ENCODE measurements at places on chromosomes 11 and 22.
A peak's percentile ranks its signal among the peaks of the same experiment; 100 is the strongest.

DNA sequence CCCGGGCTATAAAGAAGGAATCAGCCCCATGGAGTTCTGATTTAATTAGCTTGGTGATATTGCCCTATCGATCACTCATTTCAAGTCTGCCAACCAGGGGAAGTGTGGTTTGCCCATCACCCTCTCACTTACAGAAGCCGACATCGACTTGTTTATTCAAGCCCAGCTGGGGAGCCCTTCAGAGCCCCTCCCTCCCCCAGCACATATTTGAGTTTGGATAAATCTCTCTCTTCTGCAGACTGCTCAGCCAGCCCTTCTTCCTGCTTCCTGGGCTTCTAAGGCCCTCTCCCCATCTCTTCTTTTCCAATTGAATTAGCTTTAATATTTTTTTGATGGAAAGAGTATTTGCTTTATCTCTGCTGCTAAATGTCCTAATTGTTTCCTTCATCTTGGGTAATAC is 299.0 kb downstream of the MIAT start:
- DNase-seq = no peak

GRCh38 chr11:65500387-65501185 is 1.7 kb downstream of the MALAT1 start:
- DNase-seq = no peak

DNA sequence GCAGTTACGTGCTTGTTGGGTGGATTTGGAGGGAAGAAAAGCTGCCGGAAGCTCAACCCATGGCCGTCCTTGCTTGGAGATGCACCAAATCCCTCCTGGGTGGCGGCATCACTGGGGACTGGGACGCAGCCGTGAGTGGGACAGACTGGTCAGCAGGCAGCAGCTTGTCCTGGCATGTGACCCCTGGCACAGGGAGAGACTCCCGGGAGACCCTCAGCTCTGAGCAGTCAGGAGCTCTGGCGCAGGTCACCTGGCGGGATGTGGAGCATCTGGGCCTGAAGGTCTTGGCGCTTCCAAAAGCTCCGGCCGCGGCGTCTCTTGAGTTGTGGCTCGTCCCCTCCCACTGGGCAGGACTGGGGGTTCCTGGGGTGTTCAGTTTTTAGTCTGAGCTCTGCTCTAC is 26.3 kb downstream of the PTDSS2 start:
- DNase-seq = no peak

GRCh38 chr11:102762361-102762767 is 18.1 kb downstream of the MMP10 start:
- DNase-seq = no peak

- no peak for DNase-seq
Measured at GRCh38 chr11:83785942-83786341, 499.8 kb upstream of the CCDC90B start.

- no peak for DNase-seq
Measured at GRCh38 chr11:13782390-13783075, 114.1 kb downstream of the FAR1 start.

GRCh38 chr11:16759857-16760508 is 21.5 kb downstream of the C11orf58 start:
- DNase-seq = no peak

GRCh38 chr11:132028380-132029240 is 658.2 kb downstream of the NTM start:
- peak; percentile 39 for DNase-seq

- no peak for DNase-seq
Measured at GRCh38 chr11:1354125-1354938, 35.4 kb upstream of the BRSK2 start.

DNA sequence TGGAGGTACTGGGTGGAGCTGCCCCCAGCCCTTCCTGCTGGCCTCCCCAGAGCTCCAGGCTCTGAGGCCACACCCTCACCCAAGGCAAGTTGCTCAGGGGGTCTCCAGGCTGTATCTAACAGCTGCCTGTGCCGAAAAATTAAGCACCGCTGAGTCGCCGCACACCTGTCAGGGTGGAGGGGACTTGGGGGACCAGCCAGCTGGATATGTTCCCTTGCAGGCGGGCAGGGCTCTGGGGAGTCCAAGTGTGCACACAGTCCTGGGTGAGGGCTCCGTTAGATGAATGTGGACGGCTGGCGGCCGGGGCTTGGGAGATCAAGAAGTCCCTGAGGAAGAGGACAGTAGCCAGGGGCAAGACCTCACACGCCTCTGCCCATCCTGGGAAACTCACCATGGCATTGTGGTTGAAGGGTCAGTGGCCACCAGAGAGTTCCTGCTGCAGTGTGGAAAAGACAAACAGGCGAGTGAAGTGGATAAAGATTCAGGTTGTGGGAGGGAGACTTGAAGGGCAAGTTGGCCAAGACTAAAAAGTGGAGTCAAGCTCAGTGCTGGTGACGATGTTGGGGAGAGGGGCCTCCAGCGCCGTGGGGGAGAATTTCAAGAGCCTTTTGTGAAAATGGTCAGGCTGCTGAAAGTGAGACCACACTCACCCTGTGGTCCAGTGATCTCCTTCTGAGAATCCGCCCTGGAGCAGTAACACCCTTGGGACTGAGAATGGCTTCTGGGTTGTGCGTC is 69.6 kb downstream of the CDKN1C start:
- no peak for DNase-seq

DNA sequence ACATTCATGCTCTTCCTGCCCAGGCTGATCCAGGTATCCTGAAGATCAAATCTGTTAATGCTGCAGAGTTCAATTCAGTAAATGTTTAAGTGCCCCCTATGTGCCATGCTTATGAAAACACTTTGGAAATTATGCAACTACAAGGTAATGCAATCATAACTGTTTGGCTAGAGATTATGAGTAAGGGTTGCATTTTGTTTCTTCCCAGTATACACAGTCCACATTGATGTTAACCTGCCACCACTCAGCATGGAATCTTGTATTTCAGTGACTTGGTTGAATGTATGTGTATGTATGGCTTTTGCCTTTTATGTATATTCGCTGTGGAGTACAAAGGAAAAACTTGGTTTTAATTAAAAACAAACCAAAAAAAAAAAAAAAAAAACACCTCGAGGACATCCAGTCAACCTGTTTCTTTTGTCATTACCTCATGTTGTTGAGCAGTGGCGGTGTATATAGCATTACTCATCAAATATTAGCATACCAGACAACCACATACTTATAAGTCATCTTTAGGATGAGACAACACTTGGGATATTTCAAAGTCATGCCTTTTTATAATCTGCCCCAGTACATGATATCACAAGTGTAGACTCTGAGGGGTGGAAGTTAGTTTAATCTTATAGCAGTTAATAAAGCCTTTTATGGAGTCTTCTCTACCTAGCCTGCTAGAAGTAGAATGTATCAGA is 86.1 kb upstream of the HORMAD2 start:
- no peak for DNase-seq

GRCh38 chr11:103659206-103659618 is 377.2 kb upstream of the DDI1 start:
- DNase-seq = no peak

GRCh38 chr11:71086687-71087258 is 165.6 kb downstream of the SHANK2 start:
- DNase-seq = no peak

DNA sequence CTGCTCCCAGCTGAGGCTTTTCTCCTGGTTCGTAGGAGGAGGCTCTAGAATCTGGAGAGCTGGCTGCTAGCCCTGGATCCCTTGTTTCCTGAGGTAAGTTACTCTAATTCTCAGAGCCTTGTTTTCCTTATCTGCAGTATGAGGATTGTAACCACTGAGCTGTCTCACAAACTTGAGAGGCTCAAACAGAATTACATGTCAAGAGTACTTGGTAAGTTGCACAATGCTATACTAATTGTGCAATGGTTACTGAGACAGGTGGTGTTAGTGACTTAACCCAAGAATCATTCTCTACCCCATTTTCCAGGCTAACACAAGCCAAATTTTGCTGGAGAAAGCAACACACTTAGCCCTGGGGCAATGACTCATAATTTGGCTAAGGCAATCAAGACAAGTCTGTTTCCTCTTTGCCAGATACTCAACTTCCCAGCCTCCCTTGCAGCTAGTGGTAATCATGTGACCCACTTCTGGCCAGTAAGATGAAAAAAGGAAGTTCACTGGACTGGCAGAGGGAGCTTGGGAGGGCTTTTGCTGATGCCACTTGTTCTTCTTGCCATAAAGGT is 348.0 kb downstream of the TENM4 start:
- no peak for DNase-seq

DNA sequence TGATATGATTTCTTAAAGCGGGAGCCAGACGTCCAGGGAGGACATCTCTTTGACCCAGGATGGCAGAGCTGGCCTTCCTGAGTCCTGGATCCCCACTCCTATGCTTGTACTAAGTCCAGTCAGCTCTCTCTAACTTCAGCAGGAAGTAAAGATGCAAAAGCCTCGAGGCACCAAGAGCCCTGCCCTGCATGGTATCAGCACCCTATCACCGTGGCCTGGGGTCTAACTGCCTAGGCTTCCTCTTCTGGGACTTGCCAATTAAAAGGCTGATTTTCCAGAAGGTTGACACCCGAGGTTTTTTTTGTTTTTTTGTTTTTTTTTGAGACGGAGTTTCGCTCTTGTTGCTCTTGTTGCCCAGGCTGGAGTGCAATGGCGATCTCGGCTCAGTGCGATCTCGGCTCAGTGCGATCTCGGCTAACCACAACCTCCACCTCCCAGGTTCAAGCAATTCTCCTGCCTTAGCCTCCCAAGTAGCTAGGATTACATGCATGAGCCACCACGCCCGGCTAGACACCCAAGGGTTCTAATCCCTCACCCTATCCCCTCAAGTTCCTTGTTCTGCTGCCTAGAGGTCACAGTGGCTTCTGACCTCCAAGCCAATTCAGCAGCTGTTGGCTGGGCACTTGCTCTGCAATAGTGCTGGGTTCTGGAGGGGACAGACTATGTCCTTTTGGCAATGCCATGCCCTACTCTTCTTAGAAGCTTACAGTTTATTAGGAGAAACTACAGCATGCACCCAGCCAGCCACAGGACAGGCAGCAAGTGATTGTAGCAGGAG is 50.6 kb upstream of the FTH1 start:
- DNase-seq = no peak

DNA sequence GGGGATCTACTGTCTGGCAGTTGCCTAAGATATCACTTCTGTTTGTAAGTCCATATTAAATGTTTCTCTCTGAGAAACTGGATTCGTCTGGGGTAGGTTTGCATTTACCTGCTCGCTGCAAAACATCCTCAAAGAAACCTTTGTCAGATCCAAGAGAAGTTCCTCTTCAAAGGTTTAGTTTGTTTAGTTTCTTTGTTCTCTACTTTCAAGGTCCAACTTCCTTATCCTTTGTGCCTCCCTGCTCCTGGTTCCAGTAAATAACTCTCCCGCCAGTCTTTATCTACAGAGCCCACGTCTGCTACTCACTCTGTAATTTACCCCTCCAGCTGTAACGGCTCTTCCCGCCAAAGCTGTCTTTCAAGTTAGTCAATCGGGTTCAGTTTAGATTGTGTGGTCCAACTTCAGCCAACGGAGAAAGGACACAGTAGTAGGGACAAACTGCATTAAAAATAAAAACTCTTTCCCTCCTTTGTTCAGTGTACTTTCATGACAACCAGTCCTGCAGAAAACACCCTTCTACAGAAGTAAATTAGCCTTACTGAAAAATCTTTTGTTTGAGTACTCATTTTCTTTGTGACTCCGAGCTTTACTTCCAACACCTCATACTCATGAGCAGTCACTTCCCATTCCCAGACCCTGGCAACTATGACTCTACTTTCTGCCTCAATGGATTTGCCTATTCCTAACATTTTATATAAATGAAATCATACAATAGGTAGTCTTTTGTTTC is 41.0 kb downstream of the TMPRSS5 start:
- no peak for DNase-seq

- DNase-seq = no peak
Measured at GRCh38 chr11:3831378-3832239, 9.2 kb downstream of the RHOG start.

GRCh38 chr11:130813196-130813595 is 103.1 kb downstream of the SNX19 start:
- DNase-seq = no peak

DNA sequence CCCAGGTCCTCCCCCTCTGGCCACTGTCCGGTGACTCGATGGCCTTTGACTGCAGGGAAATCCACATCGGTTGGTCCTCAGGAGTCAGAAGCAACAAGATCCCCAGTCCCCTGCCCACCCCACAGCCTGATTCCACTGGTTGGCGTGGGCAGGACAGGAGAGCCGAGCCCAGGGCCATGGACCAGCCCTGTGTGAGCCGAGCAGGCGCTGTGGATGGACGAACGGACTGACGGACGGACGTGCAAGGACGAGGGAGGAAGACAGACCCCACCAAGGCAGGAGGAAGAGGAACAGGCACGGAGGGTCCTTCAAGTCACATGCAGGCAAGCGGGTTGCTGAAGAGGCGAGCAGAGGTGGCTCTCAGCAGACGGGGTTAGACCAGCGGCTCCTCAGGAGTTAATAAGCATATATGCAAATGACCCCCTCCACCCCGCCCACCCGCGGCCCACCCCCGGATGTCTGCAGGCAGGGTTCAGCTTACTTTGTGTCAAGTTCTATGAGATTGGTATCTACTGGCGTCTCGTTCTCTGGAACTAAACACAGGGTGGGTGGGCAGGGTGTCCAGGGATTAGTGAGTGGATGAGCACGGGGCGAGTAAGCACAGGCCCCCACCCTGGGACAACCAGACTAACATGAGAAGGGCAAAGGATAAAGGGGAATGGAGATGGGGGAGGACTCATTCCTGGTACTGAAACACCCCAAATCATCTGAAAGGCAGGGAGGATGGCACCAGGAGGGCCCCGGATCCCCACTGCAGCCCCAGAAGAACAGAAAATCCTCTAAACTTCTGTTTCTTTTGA is 26.8 kb downstream of the TPBGL start:
- DNase-seq = no peak

DNA sequence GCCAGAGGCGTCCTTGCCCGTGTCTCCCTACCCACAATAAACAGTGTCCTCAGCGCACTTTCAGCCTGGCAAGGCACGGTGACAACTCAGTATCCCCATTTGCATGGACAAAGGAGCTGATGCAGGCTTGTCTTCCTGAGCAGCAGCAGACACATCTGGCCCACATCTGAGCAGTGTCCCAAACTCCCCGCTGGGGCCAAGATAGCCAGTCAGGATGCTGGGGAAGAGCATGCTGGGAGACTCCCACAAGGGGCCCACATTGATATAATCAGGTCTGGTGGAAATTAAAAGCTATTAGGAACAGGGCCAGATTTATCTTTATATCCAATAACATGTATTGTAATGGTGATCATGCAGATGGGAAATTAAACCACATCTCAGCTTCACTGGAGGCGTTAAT is 24.7 kb downstream of the DSCAML1 start:
- DNase-seq = no peak

Data from amygdala (tissue), 56 donors.